Activated CD4-positive, alpha-beta memory T cell treated with anti-CD3 and anti-CD28 coated beads, Interleukin-2, amount 10 ng/mL, durations not matched to agents 7 days and 5 days (primary cell): ENCODE measurements at places on chromosomes 7 and 10. TPM values are rescaled to one million over a fixed set of nuclear protein-coding genes. Genes with fewer than 3 reads are reported as not detected.

MDFIC gene
- 85.8 TPM for total RNA-seq

HHEX gene
- total RNA-seq = 0.23 TPM

HOXA5 gene
- total RNA-seq = not detected

SUV39H2 gene
- 24.5 TPM for total RNA-seq

KAZALD1 gene
- total RNA-seq = 0.53 TPM
